Osteoblast (primary cell): ENCODE measurements at places on chromosomes 2 and 18. TPM values are rescaled to one million over a fixed set of nuclear protein-coding genes. Genes with fewer than 3 reads are reported as not detected.
A peak's percentile ranks its signal among the peaks of the same experiment; 100 is the strongest.

Gene FKBP1B
- total RNA-seq = 2.7 and 3.3 TPM in 2 replicates

Gene RAPH1
- 46.9 and 57.2 TPM in 2 replicates for total RNA-seq

Gene SCYGR4
- not detected in 2 replicates for total RNA-seq

Gene SCN1A
- 0.59 and 0.72 TPM in 2 replicates for total RNA-seq

Gene CYRIA
- total RNA-seq = 1.8 and 2.2 TPM in 2 replicates

Gene REG1B
- not detected in 2 replicates for total RNA-seq

Gene RTP5
- total RNA-seq = not detected in 2 replicates

Gene HJURP
- 2.9 and 3.5 TPM in 2 replicates for total RNA-seq

DNA sequence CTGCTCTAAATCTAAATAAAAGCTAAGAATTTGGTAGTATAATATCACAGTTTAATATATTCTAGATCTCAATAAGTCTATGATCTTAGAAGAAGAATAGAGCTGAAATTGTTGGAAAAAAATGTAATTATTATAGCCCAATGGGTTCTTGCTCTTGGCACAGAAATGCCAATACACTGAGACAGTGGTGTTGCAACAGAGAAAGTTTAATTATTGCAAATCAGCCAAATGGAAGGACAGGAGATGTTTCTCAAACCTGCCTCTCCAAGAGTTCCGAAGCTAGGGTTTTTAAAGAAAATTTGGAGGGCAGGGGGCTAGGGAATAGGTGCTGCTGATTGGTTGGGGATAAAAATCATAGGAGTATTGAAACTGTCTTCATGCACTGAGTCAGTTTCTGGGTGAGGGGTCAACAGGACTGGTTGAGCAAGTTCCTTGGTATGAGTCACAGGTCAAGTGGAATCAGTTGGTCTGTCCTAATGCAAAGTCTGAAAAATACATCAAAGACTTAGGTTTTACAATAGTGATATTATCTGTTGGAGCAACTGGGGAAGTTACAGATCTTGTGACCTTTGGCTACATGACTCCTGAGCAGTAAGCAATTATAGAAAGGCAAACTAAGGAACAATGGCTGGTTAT, 228.6 kb downstream of the CD226 start:
- no peaks in the 10 kb centered on the region for H3K4me1 ChIP-seq
- no peak overlapping the region for H3K4me3 ChIP-seq
- no peaks in the 10 kb centered on the region for H3K27me3 ChIP-seq
- no peak overlapping the region for H3K27ac ChIP-seq
- H3K36me3 ChIP-seq = no peaks in the 10 kb centered on the region
- no peak for DNase-seq

GRCh38 chr2:234496055-234496834, 636 bp downstream of the ARL4C start:
- H3K27me3 ChIP-seq = peaks cover 4% of the 10 kb centered on the region
- H3K27ac ChIP-seq = peak overlapping the region; percentile 64
- DNase-seq = peak; percentile 72
- H3K4me1 ChIP-seq = peaks cover 11% of the 10 kb centered on the region
- H3K36me3 ChIP-seq = no peaks in the 10 kb centered on the region

- no peaks in the 10 kb centered on the region for H3K36me3 ChIP-seq
- no peak overlapping the region for H3K4me3 ChIP-seq
- peaks cover 50% of the 10 kb centered on the region for H3K27me3 ChIP-seq
These were observed 19.1 kb upstream of the AFTPH start for GRCh38 chr2:64504774-64505720.

DNA sequence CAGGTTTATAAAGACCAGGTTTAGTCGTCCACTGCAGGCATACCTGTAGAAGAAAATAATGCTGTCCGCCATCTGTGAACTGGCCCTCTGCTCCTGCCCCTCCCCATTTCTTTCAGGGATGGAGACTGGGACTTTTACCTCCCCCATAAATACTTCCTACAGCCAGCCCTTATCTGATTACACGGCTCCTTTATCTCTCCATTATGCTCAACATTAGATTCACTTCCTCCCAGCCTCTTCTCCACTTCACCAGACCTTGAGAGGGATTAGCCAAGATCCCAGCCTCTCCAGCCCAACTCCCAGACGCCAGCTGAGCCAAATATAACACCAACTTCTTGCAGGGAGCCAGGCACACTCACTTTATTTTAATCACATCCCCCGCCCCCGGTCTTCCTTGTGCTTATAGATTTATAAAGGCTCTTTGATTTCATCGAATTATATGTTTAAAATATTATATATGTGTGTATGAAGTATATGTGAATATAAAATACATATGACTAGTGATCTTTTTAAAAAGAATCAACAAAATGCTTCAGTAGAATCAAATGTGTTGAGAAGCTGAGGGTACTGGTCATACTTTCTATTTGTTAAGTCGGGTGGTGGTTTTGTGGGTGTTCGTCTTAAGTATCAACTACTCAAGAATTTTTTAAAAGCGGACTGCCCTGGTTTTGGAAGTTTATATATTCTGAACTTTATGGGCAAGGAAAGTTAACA, 81.0 kb downstream of the SPRED2 start:
- H3K27ac ChIP-seq = peak overlapping the region; percentile 55
- DNase-seq = peak; percentile 74
- no peaks in the 10 kb centered on the region for H3K27me3 ChIP-seq
- H3K36me3 ChIP-seq = no peaks in the 10 kb centered on the region
- H3K4me3 ChIP-seq = peak overlapping the region; percentile 18
- peaks cover 45% of the 10 kb centered on the region for H3K4me1 ChIP-seq

DNA sequence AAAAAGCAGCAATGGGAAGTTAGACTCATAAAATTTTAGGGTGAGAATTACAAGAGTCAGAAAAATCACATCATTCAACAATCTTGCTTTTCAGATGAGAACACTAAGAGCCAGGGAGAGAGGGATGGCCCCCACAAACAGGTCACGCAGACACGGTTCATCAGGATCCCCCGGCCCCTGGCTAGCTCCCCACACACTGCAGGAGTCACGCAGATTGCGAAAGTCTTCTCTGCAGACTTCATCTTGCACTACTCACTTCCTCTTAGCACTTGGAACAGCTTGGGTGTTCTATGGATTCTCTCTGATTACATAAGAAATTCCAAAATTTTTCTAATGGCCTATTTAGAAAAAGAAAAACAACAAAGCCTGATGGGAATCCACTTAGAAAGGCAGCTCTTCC, 21.6 kb upstream of the SULT1C2 start:
- H3K27ac ChIP-seq = peak overlapping the region; percentile 93
- no peak for DNase-seq
- peaks cover 35% of the 10 kb centered on the region for H3K4me1 ChIP-seq
- H3K4me3 ChIP-seq = no peak overlapping the region

GRCh38 chr2:114128263-114128662, 238.4 kb downstream of the ACTR3 start:
- no peaks in the 10 kb centered on the region for H3K36me3 ChIP-seq
- DNase-seq = no peak
- no peak overlapping the region for H3K27ac ChIP-seq
- no peaks in the 10 kb centered on the region for H3K27me3 ChIP-seq

DNA sequence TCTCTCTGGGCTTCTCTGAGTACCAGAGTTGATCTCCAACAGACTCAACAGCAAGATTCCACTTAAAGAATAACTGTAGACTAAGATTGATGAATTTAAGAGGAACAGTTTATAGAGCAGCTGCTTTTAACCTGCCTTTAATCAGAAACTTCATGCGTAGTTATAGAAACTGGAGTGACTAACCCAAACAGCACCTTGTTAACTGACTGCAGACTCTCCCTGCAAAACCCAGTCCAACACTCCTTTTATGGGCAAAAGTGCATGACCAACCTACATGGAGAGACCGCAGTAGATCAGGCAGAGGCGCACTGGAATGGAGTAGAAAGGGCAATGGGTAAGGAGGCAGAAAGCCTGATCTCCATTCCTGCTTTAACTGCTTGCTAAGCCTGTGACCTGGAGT, 110.6 kb downstream of the NRP2 start:
- H3K27ac ChIP-seq = no peak overlapping the region
- DNase-seq = no peak
- no peaks in the 10 kb centered on the region for H3K4me1 ChIP-seq
- H3K27me3 ChIP-seq = no peaks in the 10 kb centered on the region
- H3K4me3 ChIP-seq = no peak overlapping the region
- H3K36me3 ChIP-seq = peaks cover 41% of the 10 kb centered on the region

DNA sequence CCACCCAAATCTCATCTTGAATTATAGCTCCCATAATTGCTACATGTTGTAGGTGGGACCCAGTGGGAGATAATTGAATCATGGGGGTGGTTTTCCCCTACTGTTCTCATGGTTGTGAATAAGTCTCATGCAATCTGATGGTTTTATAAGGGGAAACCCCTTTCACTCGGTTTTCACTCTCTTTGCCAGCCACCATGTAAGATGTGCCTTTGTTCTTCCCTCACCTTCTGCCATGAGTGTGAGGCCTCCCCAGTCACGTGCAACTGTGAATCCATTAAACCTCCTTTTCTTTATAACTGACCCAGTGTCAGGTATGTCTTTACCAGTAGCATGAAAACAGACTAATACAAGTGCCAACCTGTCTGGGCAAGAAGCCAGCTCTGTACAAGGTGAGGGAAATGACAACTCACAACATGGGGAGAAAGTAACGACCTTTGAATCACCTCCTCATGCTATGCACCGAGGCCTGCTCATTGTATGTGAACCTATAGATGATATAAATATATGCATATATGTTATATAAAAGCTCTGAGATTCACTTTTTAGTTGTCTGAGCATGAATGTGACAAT, 162.2 kb downstream of the ALPK2 start:
- DNase-seq = no peak
- peaks cover 16% of the 10 kb centered on the region for H3K27me3 ChIP-seq
- no peaks in the 10 kb centered on the region for H3K36me3 ChIP-seq
- H3K4me3 ChIP-seq = no peak overlapping the region
- no peaks in the 10 kb centered on the region for H3K4me1 ChIP-seq

DNA sequence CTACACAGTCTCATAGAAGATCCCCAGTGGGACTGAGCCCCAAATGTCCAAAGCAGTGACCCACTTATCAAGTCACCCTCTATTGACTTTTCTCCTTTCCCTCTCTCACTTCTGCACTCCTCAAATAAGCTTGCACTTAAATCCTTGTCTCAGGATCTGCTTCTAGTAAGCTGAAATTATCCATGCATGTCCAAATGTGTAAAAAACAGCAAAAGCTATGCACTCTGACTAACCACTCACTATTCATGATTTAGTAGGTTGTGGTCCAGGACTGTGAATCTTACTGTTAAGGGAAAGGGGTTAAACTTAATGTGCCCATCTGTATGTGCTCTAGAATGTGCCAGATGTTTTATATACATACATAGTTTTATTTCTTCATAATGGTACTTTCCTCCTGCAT, 115.4 kb downstream of the SCG2 start:
- H3K4me3 ChIP-seq = no peak overlapping the region
- no peak for DNase-seq
- no peak overlapping the region for H3K27ac ChIP-seq
- H3K27me3 ChIP-seq = no peaks in the 10 kb centered on the region
- no peaks in the 10 kb centered on the region for H3K4me1 ChIP-seq

DNA sequence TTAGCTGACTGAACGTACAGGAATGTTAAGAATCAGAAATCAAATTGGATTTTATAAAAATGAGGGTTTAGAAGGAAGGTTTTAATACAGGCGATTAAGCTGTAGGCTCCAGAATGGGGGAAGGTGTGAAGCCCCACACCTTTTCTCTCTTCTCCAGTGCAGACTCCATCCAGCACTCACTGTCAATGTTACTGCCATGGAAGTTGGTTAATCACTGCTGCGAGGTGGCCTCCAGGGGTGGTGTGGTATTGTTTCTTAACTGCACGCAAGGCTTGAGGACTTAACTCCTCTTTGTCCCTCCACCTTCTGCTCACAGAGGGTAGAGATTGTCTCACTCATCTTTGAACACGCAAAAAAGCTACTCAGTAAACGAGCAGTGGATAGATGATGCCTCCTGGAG, 26.9 kb upstream of the YWHAQ start:
- DNase-seq = no peak
- H3K4me3 ChIP-seq = no peak overlapping the region
- peaks cover 33% of the 10 kb centered on the region for H3K4me1 ChIP-seq
- no peak overlapping the region for H3K27ac ChIP-seq

- no peak overlapping the region for H3K4me3 ChIP-seq
- H3K4me1 ChIP-seq = no peaks in the 10 kb centered on the region
- peaks cover 5% of the 10 kb centered on the region for H3K27me3 ChIP-seq
These were observed 138.1 kb downstream of the DNAH6 start for GRCh38 chr2:84654414-84654813.

- DNase-seq = no peak
- H3K36me3 ChIP-seq = peaks cover 6% of the 10 kb centered on the region
- H3K4me1 ChIP-seq = no peaks in the 10 kb centered on the region
- no peak overlapping the region for H3K27ac ChIP-seq
- no peak overlapping the region for H3K4me3 ChIP-seq
These were observed 28.2 kb downstream of the ABCG5 start for GRCh38 chr2:43810452-43810851.

GRCh38 chr2:56325661-56326345, 142.0 kb downstream of the CCDC85A start:
- no peak for DNase-seq
- H3K4me3 ChIP-seq = no peak overlapping the region
- H3K4me1 ChIP-seq = no peaks in the 10 kb centered on the region
- H3K27me3 ChIP-seq = no peaks in the 10 kb centered on the region
- H3K36me3 ChIP-seq = no peaks in the 10 kb centered on the region

- no peaks in the 10 kb centered on the region for H3K36me3 ChIP-seq
- H3K4me1 ChIP-seq = no peaks in the 10 kb centered on the region
- no peak overlapping the region for H3K27ac ChIP-seq
- H3K27me3 ChIP-seq = no peaks in the 10 kb centered on the region
- no peak overlapping the region for H3K4me3 ChIP-seq
These were observed 156.2 kb upstream of the DNMT3A start for GRCh38 chr2:25497918-25498407.

- H3K27ac ChIP-seq = no peak overlapping the region
- H3K27me3 ChIP-seq = peaks cover 32% of the 10 kb centered on the region
- peak; percentile 73 for DNase-seq
- no peaks in the 10 kb centered on the region for H3K36me3 ChIP-seq
These were observed 17.3 kb downstream of the PDCD1 start for GRCh38 chr2:241841181-241842066.

- H3K36me3 ChIP-seq = no peaks in the 10 kb centered on the region
- peak; percentile 13 for DNase-seq
- H3K4me1 ChIP-seq = no peaks in the 10 kb centered on the region
- H3K27ac ChIP-seq = no peak overlapping the region
- H3K4me3 ChIP-seq = no peak overlapping the region
These were observed 270.4 kb downstream of the LRATD1 start for GRCh38 chr2:14902953-14903352.

DNA sequence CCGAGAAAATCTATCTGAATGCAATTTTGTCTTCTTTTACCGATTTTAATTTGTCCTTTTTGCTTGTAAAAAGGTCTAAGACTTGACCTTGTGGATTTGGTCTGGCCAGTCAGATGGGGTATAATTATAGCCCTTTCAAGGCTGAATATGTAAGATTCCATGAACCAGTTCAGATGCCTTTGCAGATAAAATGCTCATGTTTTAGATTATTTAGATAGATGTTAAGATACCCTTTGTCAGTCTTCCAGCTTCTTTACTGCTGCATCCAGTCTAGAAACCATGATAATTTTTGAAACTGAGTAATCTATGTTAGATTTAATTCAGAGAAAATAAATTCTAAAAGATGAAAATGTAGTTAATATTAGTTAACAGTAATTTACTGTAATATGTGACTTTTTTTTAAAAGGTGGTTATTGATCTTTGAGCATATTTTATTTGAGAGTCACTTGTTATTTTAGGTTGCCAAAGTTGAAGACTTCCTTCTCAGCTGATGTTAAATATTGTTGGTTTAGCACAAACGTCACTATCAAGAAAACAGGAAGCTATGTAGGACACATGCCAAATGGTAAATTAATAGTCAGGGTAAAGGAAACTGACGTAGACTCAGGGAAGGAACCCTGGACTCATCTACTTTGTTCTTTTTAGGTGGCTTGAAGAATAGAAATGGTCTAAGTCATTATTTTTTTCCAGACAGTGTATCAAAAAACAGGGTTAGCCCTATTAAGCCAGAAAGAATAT, 29.8 kb downstream of the BABAM2 start:
- H3K27me3 ChIP-seq = no peaks in the 10 kb centered on the region
- H3K4me1 ChIP-seq = peaks cover 21% of the 10 kb centered on the region
- peak overlapping the region; percentile 7 for H3K27ac ChIP-seq
- H3K4me3 ChIP-seq = no peak overlapping the region
- no peaks in the 10 kb centered on the region for H3K36me3 ChIP-seq
